ENCODE measurements at places on chromosomes 16 and 17. TPM values are rescaled to one million over a fixed set of nuclear protein-coding genes. Genes with fewer than 3 reads are reported as not detected.

ZNF469 gene
- not detected for total RNA-seq

SSTR5 gene
- not detected for total RNA-seq

LHX1 gene
- total RNA-seq: not detected

TAT gene
- not detected for total RNA-seq

SCIMP gene
- total RNA-seq: 0.72 TPM

FOXK2 gene
- total RNA-seq: 144 TPM

GLIS2 gene
- total RNA-seq: 0.08 TPM

SPOP gene
- total RNA-seq: 59.3 TPM

DHX38 gene
- total RNA-seq: 86.5 TPM

KRTAP3-2 gene
- total RNA-seq: not detected

CBFA2T3 gene
- total RNA-seq: 48.0 TPM

NPTX1 gene
- total RNA-seq: not detected

CDH1 gene
- not detected for total RNA-seq

C16orf92 gene
- not detected for total RNA-seq

KRTAP16-1 gene
- not detected for total RNA-seq

UTS2R gene
- 34.9 TPM for total RNA-seq

CDH8 gene
- total RNA-seq: not detected

SEC14L5 gene
- not detected for total RNA-seq

HS3ST2 gene
- total RNA-seq: not detected

TBC1D28 gene
- not detected for total RNA-seq

ODAD4 gene
- total RNA-seq: 1.3 TPM

SCNN1G gene
- not detected for total RNA-seq

MYH1 gene
- not detected for total RNA-seq

CARD14 gene
- total RNA-seq: not detected

EIF3CL gene
- 139 TPM for total RNA-seq

MYL4 gene
- 0.67 TPM for total RNA-seq

NXPH3 gene
- total RNA-seq: not detected

OR1A1 gene
- total RNA-seq: not detected

HBZ gene
- total RNA-seq: not detected

EFNB3 gene
- 0.15 TPM for total RNA-seq

STAT5B gene
- total RNA-seq: 46.7 TPM

TEX19 gene
- 1.8 TPM for total RNA-seq

MMP2 gene
- total RNA-seq: not detected

JMJD6 gene
- total RNA-seq: 71.2 TPM

HOXB4 gene
- total RNA-seq: 8.9 TPM

HOXB5 gene
- total RNA-seq: not detected
